ENCODE measurements at places on chromosomes 12 and 14.

GRCh38 chr12:41850046-41850445 is 294.6 kb downstream of the GXYLT1 start:
- DNase-seq, result no peak

GRCh38 chr12:128852885-128853599 is at the start of gene GLT1D1:
GLT1D1 (plus strand) TSS chr12:128853478; CDS start chr12:128853582, 104 bp downstream.
- no peak for DNase-seq

DNA sequence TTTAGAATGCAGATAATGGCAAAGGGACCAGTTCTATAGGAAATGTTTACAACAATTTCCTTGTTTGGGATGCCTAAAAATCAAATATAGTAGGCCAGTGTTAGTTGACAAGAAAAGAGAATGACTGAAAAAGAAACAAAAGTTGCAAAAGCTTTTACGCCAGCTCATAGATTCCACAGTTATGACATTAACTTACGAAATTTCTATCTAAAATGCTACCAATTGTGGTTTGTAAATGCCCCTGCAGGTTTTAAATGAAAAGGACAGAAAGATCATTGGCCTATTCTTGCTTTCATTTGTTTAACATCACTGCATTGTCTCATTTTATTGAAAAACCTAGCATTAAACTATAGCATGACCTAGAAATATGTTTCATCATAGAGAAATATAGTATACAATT is 345.8 kb downstream of the CCDC91 start:
- DNase-seq, result no peak

DNA sequence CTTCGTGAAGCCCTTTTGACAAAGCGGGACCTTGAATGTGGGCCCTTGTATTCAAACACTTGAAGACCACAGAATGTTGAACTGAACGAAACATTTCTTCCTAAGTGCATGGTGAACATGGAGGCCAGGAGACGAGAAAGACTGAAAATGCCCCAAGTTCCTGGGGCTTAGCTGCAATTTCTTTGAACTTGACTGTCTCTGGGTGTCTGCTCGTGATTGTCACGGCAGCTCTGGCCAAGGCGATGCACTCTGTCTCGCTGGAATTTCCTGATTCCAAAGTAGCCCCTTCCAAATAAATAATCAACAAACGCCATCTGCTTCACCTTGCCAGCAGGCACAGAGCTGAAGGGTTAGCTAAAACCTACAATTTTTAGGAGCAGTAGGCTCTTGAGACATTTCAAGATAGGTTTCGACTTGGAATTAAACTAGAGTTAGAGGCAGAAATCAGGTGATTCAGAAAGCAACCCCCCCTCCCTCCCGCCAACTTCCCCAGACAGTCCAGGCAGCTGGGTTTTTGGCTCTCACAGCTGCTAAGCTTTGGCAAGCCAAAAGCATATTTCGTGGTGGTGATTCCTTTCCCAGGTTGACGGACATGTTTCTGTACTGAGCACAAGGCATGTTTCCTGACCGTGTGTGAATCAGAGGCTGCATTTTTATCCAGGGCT is 13.5 kb upstream of the IRF2BPL start:
- no peak for DNase-seq

DNA sequence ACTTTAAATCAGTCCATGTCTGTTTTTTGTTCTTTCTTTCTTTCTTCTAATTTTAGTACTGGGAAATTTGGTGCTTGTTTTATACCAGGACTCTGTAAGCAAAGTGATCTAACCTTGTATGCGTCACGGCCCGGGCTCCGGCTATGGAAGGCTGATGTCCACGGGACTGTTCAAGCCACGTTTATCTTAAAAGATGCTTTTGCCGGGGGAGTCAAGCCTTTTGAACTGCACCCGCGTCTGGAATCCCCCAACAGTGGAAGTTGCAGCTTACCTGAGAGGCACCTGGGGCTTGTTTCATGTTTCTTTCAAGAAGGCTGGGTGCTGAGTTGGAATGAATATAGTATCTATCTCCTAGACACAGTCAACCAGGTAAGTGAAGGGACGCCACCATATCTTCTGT is 62.2 kb downstream of the TECPR2 start:
- DNase-seq, result no peak

DNA sequence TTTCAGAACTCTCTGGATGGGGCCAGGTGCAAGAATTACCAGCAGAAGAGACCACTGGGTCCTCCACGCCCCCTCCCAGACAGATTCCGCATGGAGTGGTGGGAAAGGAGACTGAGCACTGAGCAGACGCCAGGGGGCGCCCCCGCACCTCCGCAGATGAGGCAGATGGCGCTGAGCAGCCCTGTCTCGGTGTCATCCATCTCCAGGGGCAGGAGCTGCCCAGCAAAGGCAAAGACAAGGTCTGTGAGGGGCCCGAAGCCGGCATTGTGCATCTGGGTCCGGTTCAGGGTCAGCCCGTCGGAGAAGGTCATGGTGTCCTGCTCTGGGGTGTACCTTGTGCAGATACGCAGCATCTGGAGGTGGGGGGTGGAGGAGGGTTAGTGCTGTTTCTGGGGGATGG is 6.3 kb upstream of the ITGB7 start:
- no peak for DNase-seq

- no peak for DNase-seq
Measured at GRCh38 chr12:74488134-74488533, 49.5 kb upstream of the ATXN7L3B start.

- no peak for DNase-seq
Measured at GRCh38 chr14:22412926-22413411, 176.1 kb downstream of the DAD1 start.

DNA sequence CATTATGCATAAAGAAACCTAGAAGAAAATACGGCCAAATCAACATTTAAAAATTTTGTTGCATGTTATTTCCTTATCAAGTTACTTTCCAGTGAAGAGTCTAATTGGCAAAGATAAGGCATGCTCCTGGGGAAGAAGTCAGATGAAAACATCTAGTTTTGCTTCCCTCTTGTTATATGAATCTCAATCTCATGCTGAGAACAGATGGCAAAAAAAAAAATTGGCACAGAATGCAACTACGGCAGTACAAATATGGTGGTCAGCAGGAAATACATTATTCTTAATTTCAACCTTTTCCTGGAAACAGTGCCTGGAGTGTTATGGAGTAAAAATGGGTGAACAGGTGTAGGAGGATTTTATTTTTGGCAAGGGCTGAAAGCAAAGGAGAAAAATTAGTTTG is 32.8 kb downstream of the HECTD4 start:
- DNase-seq, result peak; percentile 90

DNA sequence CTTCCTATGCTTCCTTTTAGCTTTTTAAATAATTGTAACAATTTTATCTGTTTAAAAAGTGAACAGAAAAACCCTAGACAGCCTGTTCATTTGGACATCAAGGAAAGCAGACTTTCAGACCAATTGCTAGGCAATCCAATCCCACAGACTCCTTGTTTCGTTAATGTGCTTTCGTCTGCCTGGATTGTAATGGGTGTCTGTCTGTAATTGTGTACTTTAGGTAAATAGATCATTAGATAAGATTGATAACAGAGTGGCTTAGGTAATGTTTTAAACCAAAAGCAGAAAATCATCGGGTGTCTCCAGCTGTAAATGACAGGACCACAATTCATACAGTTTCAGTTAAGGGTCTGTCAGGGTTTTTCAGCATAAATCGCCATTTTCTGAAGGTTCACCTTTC is 19.6 kb downstream of the CCDC60 start:
- DNase-seq, result peak; percentile 63

DNA sequence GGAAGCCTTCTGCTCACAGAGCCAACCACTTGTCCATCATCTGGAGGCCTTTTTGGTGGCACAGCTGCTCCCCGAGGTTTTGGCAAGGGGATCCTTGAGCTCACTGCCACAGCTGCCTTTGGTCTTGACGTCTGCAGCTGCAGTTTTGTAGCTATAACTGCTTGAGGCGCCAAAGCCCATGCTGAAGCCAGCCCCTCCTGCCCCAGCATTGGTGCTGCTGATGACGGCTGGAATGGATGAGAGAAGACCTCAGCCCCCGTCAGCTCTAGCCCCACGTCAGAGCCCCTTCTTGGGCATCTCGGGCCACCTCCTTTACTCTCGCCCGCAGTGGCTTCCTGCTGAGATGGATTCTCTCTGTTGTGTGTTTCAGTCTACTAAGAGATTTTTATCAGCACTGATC is 12.3 kb upstream of the KRT74 start:
- DNase-seq, result no peak

- no peak for DNase-seq
Measured at GRCh38 chr14:95008445-95009217, 148.7 kb downstream of the DICER1 start.

GRCh38 chr12:121297435-121297991 is 1.0 kb upstream of the CAMKK2 start:
- DNase-seq, result no peak

GRCh38 chr14:68131907-68132306 is 312.3 kb downstream of the RAD51B start:
- no peak for DNase-seq

- DNase-seq, result no peak
Measured at GRCh38 chr14:30608533-30609006, 13.5 kb upstream of the SCFD1 start.

GRCh38 chr12:42961395-42961794 is 371.8 kb upstream of the PRICKLE1 start:
- DNase-seq, result no peak

DNA sequence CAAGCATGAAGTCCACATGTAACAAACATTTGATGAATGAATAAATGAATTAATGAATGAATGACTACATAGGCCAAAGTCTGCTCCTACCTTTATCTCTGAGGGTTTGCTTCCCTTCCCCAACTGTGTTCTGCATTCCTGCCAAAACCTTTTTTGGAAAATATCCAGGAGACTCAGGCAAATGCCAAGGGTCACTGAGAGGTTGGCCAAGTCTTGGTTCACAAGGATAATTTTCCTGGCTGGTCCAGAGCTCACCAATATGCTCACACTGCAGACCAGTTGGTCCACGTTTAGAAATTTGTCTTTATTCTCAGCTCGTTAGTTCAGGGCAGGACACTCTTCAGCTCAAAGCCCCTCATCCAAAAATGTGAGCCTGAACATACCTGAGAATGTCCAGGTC is 10.2 kb downstream of the TMEM233 start:
- no peak for DNase-seq
